ENCODE measurements at places on chromosomes 13 and 19. TPM values are rescaled to one million over a fixed set of nuclear protein-coding genes. Genes with fewer than 3 reads are reported as not detected.

GRCh38 chr13:41455725-41456419 is 1.5 kb upstream of the RGCC start:
- no peak overlapping the region for H3K27ac ChIP-seq
- DNase-seq, result no peak
- H3K4me3 ChIP-seq, result no peak overlapping the region

- H3K4me3 ChIP-seq, result peak overlapping the region; percentile 94
- DNase-seq, result no peak
- H3K27me3 ChIP-seq, result no peaks in the 10 kb centered on the region
- H3K36me3 ChIP-seq, result peaks cover 28% of the 10 kb centered on the region
These were observed 342 bp downstream of the DDX49 start for GRCh38 chr19:18919900-18920214.

- H3K27me3 ChIP-seq, result no peaks in the 10 kb centered on the region
- H3K4me3 ChIP-seq, result no peak overlapping the region
- peaks cover 41% of the 10 kb centered on the region for H3K4me1 ChIP-seq
- H3K36me3 ChIP-seq, result no peaks in the 10 kb centered on the region
- no peak overlapping the region for H3K27ac ChIP-seq
These were observed 23.5 kb downstream of the URI1 start for GRCh38 chr19:29965492-29965891.

DNA sequence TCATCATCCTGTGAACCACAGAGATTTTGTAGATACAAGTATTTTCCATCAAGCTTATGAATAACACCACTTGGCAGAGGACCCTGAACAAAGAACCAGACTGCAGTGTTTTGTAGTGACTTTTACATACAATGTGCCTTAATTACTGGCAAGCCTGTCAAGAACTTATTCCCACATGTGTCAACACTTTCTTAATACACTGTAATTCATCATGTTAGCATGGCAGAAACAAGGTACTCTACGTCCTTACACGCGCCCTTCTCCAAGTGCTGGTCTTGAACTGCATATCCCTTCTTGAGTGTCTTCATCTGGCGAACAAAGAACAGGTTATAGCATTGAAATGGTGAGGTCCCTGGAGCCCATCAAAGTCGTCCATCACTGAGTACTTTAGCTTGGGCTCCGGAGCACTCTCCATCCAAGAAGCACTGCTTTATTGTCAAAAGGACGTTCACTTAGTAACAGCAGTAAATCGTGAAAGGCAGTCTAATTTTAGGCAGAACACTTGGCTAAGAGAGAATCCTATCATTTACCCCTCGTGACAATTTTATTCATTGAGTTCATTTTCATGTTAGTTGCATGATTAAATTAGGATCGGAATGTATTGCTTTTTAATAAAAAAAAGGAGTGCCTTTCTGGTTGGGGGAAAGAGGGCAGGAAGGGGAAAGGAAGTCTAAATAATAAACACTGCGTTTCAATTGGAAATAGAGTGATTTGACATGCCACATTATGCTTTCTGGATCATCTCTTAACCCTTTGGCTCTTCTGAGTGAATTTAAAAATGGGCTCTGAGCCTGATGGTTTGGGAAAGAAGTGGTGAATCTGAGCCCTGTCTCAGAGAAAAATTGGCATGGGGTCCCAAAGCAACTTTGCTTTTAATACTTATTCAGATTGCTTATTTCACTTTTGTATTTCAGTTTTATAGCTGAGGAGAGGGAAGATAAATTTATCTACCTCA is 376.1 kb downstream of the DLEU7 start:
- H3K27ac ChIP-seq, result no peak overlapping the region
- H3K27me3 ChIP-seq, result no peaks in the 10 kb centered on the region
- H3K4me3 ChIP-seq, result no peak overlapping the region
- H3K4me1 ChIP-seq, result no peaks in the 10 kb centered on the region

DNA sequence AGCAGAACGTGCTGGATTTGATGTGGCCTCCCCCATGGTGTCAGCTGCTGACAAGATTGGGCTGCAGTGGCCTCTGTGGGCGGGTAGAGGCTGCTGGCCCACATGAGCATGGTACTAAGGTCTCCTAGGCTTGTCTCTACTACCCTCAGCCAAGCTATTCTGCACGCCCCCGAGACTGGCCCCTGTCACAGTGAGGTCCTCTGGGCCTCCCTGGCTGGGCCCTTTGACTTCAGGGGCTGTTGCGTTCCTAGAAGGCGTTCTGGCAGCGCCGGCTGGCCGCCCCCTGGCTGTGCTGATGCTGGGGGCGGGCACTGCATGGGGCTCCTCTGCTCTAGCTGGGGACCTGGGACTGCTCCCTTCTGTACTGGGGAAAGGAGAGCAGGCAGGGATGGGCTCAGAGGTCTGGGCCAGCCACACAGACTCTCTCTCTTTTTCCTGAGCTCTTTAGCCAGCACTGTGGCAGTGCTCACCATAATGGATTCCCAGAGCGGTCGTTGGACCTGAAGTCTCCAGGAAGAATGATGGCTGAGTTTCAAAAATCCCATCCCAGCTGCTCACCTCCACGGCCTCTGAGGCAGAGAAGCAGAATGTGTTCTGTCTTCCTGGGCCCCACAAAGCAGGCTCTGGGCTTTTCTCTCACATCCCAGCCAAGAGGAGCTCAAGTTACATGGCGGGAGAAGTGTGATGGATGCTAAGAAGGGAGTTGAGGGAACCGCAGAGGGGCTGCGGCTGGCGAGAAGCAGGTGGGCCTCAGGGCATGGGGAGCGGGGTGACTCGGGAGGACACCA is 32.3 kb downstream of the TSSK6 start:
- no peak overlapping the region for H3K4me3 ChIP-seq
- peaks cover 12% of the 10 kb centered on the region for H3K4me1 ChIP-seq
- DNase-seq, result no peak
- no peak overlapping the region for H3K27ac ChIP-seq

NLRP4 gene
- not detected for total RNA-seq

SYCN gene
- not detected for total RNA-seq

GRCh38 chr13:36601186-36601585 is 72.6 kb upstream of the SERTM1 start:
- H3K36me3 ChIP-seq, result no peaks in the 10 kb centered on the region
- no peaks in the 10 kb centered on the region for H3K4me1 ChIP-seq
- H3K4me3 ChIP-seq, result no peak overlapping the region
- H3K27ac ChIP-seq, result no peak overlapping the region

- no peaks in the 10 kb centered on the region for H3K4me1 ChIP-seq
- no peak for DNase-seq
- H3K27me3 ChIP-seq, result no peaks in the 10 kb centered on the region
- no peak overlapping the region for H3K4me3 ChIP-seq
- no peak overlapping the region for H3K27ac ChIP-seq
- no peaks in the 10 kb centered on the region for H3K36me3 ChIP-seq
These were observed 892.9 kb downstream of the EFNB2 start for GRCh38 chr13:105642511-105642958.

NLRP12 gene
- 1.4 TPM for total RNA-seq

ADGRE2 gene
- total RNA-seq, result 8.3 TPM

DNA sequence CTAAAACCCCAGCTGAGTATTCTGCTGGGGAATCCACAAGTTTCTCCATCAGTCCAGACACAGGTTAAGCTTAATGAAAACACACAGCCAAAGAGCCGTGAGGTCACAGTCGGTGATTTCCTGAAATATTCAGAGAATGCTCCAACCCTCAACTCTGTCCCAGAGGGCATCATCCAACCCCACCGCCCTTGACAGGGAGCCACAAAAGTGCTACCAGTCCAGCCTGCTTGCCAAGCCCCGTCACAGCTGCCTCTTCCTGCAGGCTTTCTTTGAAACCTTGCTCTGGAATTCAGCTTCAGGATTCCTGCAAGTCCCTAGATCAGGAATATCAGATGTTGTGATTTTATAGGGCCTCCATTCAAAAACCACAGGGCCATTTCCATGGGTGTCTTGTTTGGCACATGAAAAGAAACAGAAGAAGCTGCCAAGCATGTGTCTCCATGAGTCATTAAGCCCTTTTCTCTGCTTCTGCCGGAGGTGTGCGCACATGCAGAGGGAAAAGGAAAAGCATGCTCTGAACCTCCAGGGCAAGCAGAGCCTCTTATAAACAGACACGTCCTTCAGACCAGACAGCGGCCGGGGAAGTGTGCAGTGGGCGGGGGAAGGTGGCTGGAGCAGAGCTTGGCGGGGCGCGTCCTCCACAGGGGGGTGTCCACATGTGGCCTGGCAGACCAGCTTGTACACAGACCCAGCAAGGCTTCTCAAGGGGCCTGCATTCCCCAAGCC is 164.7 kb downstream of the KATNAL1 start:
- H3K4me1 ChIP-seq, result peaks cover 20% of the 10 kb centered on the region
- no peak overlapping the region for H3K4me3 ChIP-seq
- H3K27me3 ChIP-seq, result no peaks in the 10 kb centered on the region

GIPR gene
- not detected for total RNA-seq

- no peaks in the 10 kb centered on the region for H3K27me3 ChIP-seq
- peaks cover 60% of the 10 kb centered on the region for H3K4me1 ChIP-seq
- H3K4me3 ChIP-seq, result peak overlapping the region; percentile 89
These were observed 1.5 kb downstream of the STARD13 start for GRCh38 chr13:33284031-33284430.

DNA sequence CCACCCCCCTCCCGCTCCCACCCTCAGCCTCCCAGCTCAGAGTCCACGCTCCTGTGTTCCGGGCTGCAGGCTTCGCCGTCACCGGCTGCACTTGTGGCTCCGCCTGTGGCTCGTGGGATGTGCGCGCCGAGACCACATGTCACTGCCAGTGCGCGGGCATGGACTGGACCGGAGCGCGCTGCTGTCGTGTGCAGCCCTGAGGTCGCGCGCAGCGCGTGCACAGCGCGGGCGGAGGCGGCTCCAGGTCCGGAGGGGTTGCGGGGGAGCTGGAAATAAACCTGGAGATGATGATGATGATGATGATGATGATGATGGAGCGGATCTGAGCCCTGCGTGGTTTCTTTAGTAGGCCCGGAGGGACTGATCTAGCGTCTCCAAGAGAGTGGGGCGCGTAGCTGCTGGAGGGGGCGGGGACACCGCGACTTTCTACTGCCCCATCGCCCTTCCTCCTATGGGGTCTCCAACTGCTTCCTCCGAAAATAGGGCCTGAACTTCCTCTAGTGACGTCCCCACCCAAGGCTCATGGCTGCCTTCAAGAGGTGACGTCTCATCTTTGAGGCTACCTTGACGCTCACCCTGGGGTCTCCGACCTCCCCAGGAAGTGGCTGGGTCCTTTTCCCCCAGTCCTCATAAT is 1.4 kb downstream of the RETN start:
- H3K4me3 ChIP-seq, result no peak overlapping the region
- DNase-seq, result no peak
- no peaks in the 10 kb centered on the region for H3K4me1 ChIP-seq
- H3K36me3 ChIP-seq, result no peaks in the 10 kb centered on the region
- no peaks in the 10 kb centered on the region for H3K27me3 ChIP-seq

NUMBL gene
- 133 TPM for total RNA-seq

DIRAS1 gene
- not detected for total RNA-seq
